SK-N-MC (cell line): ENCODE measurements at places on chromosomes 16 and 17.

- no peak for DNase-seq
These were observed 681 bp upstream of the PLA2G15 start for GRCh38 chr16:68244481-68244902.

DNA sequence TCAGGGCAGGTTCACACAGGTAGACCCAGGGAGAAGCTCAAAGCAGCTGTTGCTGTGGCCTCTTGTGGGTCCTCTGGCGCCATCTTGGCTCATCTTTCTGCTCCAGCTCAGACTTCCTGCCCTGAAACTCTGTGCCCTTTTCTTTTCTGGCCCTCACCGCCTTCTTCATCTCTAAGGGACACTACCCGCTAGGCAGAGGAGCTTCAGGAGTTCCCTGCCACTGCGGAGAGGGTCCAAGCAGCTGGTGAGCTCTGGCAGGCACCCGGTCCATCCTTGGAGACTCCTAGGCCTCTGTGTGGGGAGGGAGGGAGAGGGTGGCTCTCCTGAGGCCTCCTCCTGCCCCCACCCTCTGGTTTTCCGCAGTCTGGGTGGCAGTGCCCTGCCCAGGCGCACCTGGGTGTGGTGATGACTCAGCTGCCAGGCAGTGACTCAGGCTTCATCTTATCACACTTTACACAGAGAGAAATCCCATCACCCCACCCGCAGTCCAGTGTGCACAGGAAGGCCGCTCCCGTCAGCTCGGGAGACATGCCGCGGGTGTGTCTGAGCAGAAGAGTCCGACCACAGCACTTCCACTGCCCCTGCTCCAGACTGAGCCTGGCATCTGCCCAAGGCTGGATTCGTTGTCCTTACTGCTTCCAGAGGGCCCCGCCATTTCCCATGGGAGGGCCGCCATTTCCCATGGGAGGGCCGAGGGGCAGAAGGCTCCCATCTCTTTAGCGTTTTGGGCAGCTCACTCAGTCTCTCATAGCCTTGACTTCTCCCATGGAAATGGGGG is 7.3 kb downstream of the NT5C start:
- DNase-seq, result no peak

DNA sequence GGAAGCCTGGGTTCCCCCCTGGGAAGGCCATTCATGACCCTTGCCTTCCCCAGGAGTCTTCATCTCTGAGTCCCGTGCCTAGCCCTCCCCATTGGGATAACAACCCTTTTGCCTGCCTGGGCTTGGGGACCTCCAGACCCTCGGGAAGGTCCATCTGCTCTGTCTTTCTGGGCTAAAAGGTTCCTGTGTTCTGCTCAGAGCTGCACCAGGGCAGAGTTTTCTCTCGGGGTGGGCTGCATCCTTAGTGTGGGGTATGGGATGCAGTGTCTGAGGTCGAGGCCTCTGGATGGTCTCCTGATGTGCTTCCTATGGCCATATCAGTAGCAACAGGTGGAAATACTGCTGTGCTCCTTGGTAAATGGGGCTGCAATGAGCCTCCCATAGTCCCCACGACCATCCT is 22.9 kb upstream of the PLLP start:
- DNase-seq, result no peak

DNA sequence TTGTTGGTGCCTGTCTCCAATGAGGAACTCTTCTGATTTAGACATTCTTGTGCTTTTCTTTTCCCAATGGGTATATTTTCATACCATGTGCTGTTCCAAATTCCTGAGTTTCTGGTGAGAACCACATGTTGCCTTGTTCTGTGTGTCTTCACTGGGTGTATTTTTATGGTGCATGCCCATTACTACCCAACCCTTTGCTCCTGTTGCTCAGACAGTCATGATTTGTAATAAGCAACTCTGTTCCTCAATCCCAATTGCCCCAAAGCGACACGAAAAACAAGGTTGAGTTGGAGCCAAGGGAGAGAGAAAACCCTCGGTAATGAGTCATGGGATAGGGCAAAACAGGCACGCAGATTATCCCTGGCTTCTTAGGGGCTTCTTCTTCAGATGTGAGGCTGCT is 101.8 kb downstream of the ABCA8 start:
- DNase-seq, result no peak

DNA sequence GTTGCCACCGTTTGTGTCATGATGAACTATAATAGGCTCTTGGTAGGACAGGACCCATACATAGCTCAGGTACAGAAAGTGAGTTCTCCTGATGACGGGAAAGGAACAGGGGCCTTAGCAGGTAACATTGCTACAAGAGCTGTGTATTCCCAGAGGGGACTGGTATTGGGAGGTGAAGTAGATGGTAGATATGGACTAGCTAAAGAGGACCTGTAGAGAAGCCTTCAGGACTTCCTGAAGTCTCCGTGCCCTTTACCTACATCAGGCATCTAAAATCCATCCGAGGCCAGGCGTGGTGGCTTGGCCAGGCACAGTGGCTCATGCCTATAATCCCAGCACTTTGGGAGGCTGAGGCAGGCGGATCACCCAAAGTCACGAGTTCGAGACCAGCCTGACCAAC is 12.7 kb upstream of the SMARCD2 start:
- DNase-seq, result no peak

DNA sequence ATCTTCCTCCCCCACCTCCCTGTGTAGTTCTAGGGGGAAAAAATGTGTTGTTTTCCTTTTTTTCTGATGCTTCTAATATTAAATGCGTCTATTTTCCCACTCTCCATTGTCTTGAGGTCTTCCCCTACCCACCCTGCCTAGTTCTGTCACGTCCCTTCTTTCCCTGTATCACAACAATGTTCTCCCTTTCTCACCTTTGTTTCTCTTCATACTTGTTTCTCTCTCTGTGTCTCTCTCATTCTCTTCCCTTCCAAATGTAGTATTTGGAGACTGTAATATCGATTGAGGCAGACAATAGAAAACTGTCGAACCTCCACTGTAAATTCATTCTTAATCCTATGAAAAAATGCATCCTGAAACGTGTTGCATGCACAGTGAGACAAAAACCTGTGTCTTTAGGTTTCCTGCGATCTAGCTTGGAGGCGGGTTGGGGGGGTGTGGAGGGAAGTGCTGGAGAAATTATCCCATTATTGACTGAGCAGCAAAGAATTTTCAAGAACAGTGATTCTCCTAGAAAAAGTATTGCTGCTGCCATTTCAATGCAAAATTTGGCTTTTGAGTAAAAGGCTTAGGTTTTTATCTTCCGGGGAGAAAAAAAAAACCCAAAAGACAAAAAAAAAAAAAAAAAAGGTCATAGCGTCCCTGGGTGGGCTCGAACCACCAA is 1.3 kb upstream of the PSMB3 start:
- DNase-seq, result peak; percentile 40

- no peak for DNase-seq
These were observed 1.7 kb downstream of the SLC5A2 start for GRCh38 chr16:31484491-31485171.

DNA sequence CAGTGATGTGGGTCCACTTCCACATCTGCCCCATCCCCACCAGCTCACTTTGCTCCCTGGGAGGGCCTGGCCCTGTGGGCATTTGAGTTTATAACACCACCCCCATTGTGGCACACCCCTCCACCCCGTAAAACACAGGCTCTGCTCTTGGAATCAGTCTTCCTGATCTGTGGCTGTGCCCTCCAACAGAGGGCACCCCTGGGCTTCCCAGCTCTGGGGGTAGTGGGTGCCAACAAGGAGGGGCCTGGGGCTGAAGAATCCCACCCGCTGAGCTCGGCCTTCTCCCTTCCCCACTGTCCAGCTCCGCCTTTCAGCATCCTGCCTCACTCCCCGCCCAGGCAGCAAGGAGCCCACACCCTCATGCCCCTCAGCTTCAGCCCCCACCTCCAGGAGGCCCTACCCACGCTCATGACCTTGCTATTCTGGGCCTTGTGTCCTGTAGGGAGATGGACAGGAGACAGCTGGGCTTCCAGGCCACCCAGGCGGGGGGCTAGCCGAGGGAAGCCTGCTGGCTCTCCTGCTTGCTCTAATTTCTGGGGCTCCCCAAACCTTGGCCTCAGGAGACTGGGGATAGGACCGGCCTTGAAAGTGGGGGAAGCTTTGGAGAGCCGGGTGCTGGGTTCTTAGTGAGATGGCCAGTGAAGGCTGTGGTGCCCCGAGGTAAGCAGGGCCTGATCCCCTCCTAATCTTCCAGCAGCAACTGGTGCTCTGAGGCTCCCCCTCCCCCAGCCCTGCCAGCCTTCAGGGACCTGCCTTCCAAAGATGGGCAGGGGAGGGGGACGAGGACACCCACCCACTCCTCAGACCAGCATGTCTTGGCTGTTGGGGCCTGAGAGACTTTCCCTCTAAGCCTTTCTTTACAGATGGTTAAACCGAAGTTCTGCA is 2.9 kb upstream of the ATP2A1 start:
- DNase-seq, result no peak

DNA sequence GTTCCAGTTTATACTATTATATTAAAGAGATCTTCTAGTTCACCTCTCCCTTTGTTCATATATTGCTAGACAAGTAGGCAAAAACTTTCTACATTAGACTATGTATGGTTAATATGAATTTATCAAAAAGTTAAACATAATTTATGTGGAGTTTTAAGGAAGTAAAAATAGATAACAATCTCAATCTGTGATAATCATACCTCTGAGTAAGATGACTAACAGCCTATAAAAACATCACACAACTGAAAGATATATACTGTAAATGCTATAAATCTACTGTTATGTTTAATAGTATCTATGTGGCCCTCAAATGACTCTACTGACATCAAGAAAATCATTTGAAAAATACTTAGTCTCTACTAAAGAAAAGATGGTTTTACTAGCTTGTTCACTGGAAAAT is 37.1 kb downstream of the AP1G1 start:
- no peak for DNase-seq

- no peak for DNase-seq
These were observed 580 bp downstream of the TANC2 start for GRCh38 chr17:62966426-62967204.
